ENCODE measurements at places on chromosomes 12 and 14. TPM values are rescaled to one million over a fixed set of nuclear protein-coding genes. Genes with fewer than 3 reads are reported as not detected.

GRCh38 chr12:128204711-128205110 lies 62.3 kb upstream of the TMEM132C start:
- DNase-seq: no peak

GRCh38 chr12:45186762-45187161 lies 29.1 kb upstream of the ANO6 start:
- DNase-seq: no peak

DNA sequence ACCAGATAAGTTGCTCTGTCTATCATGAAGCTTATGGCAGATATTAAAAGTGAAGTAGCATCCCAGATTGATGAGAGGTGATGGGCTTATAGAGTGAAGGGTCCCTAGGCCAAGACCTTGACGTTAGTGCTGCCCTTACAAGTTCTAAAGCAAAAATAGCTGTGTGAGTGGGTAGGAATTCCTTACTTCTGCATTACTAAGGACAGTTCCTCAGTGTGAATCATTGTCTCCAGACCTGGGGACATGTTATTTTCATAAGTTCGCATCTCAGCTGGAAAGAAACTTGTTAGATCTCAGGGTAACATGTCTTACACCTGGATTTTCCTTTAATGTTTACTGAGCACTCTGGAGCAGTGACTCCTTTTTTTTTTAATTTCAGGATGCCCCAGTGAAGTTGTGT lies 28.7 kb downstream of the MAPKAPK5 start:
- DNase-seq: no peak

The SHMT2 gene
- 197 TPM for total RNA-seq

DNA sequence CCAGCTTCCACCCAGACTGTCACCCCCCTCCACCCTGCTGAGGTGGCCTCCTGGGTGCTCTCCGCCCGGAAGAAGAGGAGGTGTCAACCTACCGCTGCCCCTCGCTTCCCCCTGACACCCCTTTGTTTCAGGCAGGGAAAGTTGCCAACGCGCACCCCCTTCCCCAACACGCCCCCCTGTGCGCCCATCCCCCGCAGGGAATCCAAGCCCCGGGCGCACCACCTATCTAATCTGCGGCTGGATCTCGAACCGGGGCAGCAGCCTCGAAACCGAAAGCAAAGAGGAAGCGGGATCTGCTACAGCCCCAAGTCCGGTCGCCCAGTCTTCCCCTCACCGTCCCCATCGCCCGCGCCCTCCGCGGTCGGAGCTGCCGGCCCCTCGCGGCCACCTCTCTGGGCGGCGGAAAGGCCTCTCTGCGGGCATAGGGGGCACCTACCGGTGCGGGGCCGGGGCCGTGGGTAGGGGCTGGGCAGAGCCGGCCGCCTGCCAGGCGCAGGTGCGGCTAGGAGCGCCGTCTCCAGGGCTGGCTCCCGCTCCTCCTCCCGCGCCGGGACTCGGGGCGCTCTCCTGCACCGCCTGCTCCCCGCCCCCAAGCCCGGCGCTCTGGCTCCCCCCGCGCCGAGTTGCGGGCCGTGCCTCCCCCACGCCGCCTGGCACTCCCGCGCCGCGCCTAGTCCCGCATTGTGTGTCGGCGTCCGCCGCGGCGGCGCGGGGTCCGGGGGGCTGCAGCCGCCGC lies 18.3 kb upstream of the PLEKHH1 start:
- peak; percentile 24 for DNase-seq

DNA sequence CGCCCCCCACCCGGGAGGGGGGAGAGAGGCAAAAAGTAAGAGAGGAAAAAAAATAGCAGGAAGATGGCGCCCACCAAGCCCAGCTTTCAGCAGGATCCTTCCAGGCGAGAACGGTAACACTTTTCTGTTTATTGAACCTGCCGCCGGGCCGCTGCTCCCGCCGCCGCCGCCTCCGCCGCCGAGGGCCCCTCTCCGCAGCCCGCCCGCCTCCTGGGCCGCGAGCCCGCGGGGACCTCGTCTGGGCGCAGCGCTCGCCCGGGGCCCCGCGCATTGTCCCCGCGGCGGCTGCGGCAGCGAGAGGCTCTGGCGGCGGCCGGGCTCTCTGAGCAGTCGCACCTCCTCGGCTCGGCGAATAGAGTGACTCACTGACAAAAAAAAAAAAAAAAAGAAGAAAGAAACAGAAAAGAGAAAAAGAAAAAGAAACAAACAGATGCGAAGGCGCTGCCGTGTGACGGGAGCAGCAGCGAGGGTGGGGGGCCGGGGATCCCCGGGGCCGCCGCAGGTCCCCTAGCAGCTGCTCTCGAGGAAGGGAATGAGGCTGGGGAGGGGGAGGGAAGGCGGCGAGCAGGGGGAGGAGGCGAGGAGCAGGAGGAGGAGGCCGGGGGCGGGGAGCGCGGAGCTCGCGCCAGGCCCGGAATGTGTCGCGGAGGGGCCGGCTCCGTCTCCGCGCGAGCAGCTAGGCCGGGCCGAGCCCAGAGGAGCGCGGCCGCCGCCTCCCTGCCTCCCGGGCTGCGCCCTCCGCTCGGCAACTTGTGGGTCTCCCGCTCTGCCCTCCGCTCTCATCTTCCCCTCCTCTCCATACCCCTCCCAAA lies 781 bp downstream of the NPAS3 start:
- peak; percentile 75 for DNase-seq

- DNase-seq: no peak
Measured at GRCh38 chr14:52740751-52741150, 10.8 kb downstream of the STYX start.

DNA sequence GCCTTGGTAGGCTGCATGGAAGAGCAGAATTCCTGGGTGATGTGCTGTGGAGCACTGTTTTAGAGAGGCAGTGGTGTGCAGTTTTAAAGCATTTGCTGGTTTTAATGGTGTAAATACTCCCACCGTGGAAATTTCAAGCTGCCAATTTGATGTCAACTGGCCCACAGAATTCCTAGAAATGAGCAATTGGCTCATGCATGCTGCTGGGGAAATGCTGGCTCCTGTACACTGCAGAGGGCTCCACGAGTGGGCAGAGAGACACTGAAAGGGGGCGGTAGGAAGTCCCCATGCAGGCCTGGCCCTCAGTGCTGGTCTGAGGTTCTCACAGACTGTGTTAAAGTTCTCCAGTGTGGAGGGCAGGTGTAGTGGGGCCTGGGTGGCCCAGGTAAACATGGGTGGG lies 99.4 kb upstream of the NTF3 start:
- DNase-seq: no peak

DNA sequence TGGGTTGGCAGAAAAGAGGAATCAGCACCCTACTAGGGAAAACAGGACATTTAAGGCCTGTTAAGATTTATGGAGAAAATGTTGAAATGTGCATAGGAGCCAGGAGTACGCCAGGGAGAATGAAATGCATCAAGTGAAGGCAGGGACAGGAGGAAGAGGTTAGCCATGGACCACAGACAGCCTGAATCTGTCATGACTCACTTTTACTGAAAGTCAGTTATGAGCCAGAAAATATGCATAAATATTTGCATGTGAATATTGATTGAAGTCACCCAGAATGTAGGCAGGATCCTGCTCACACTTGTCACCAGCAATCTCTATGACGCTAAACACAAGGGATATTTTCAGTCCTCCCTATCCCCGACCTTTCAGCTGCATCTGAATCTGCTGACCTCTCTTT lies 25.1 kb upstream of the CDK17 start:
- DNase-seq: peak; percentile 96

GRCh38 chr14:101098641-101099040 lies 195.1 kb upstream of the RTL1 start:
- DNase-seq: peak; percentile 64

The AKAP3 gene
- total RNA-seq: 1.4 TPM

- peak; percentile 89 for DNase-seq
Measured at GRCh38 chr14:50520947-50521815, 11.2 kb downstream of the MAP4K5 start.

DNA sequence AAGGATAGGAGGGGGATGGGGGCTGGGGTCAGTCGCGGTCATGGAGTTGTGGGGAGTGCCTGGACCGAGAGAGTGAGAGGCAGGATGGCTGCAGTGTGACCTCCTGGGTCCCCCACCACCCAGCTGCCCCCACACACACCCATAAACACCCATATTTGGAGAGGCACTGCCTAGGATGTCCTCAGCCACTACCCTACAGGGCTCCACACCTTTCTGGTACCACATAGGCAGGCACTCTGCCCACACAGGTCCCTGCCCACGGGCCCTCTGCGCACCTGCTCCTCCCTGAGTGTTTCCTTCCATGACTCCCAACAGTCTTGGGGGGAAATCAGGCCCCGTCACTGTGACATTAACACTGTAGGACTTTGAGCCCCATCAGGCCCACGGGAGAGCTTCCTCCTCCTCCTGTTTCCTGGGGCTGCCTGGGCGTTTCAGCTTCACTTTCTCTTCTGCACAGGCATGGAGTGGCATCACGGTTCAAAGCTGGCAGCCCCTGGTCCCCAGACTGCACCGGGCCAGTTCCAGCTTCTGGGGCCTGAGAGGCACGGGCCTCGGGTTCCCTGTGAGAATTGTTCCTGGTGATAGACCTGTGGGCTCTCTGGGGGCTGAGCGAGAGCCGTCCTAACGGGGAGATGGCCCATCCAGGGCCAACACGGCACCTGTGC lies 207.0 kb upstream of the C14orf180 start:
- no peak for DNase-seq

Data from astrocyte (in vitro differentiated cells and primary cell).